ENCODE measurements at places on chromosomes 11 and 22. TPM values are rescaled to one million over a fixed set of nuclear protein-coding genes. Genes with fewer than 3 reads are reported as not detected.
A peak's percentile ranks its signal among the peaks of the same experiment; 100 is the strongest.

- no peak for DNase-seq
Measured at GRCh38 chr11:121437686-121438078, 14.4 kb upstream of the SORL1 start.

DNA sequence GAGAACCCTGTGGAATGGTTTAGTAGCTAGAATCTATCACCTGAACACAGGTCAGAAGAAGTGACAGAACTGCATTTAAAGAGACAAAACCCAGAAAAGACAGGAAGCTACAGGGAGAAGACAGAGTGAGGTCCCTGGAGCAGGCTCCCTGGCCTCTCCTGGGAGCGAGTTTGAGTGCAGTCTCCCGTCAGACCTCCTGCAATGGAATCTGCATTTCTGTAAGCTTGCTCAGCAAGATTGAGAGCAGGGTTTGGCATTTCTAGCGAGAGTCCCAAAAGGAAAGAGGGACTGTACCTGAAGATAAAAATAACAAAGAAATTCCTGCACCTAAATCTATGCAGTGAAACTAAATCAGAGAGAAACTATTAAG, 74.2 kb downstream of the MORC2 start:
- no peak for DNase-seq

DNA sequence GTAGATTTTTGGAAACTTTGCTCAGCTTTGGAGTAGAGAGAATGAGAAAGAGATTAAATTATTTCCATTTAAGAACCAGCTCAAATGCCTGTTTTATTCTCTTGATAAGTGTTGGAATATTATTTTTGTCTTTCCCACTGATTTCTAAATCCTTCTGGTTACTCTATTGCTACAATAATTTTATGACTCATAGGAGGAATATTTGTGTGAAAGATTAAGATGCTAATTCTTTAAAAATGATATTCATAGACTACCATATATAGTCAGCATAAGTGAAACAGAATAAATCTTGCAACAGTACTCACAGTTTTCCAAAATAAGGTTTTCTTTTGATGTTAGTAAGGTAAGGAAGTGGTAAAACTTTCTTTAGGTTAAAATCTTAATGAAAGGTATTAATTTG, 60.9 kb downstream of the YAP1 start:
- DNase-seq = no peak

CAVIN3 gene
- total RNA-seq = 298 TPM

TTC9C gene
- 15.9 TPM for total RNA-seq

DNA sequence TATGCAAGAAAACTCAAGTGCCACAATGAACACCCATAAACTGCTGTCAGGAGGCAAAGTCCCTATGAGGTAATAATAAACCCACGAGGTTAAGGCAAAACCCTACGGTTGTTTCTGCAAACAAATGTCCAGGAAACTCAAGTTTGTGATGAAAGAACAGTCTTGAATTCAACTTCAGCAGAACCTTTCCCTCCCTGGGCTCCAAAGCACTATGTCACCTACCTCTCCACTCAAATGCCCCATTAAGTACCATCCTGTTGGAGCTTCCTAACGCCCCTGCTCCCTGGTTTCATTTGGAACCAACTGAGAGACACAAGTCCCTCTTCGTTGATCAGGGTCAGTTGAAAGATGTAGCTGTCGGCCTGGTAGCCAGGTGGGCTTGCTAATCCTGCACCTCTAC, 2.6 kb upstream of the C11orf91 start:
- DNase-seq = no peak

- peak; percentile 94 for DNase-seq
Measured at GRCh38 chr22:49934891-49935557, 16.6 kb downstream of the CRELD2 start.

DNA sequence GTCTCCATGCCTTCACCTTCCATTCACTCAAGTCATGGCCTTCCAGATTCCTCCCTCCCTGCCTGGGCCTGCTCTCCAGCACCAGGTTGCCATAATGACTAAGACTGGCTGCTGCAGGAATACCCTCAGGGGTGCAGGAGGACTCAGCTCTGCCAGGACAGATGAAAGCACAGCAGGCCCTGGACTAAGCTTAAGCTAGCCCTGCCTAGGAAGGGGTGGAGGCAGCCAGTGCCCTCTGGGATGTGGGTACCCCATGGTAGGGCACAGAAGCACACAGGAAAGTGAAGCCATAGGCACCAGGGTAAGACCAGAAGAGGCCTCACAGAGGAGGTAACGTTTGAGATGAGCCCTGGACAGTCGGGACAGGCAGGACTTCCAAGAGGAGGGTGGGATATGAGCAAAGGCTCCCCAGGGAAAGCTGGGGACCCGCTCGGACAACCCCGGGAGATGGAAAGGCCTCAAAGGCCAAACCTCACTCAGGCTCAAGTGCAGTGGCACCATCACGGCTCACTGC, 3.0 kb upstream of the RIN1 start:
- no peak for DNase-seq

KCNC1 gene
- total RNA-seq = not detected

DNA sequence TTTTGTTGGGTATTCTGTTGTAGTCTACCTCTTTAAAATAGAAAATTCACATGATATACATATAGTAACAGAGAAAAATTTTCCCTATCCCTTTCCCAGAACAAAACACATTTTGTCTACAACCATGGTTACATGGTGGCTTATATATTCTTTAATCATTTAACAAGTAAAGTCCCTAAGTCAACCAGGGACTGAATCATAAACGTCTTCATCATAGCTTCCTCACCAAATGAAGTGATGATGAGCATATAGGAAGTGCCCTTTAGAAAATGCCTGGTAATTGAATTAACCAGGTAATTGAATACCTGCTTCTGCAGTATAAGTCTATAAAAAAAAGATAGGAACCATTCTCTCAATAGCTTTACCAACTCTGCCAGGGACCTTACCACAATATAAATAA, 101.2 kb downstream of the APOL5 start:
- DNase-seq = no peak

GRCh38 chr11:10221342-10221741, 72.7 kb downstream of the SBF2 start:
- no peak for DNase-seq

GRCh38 chr22:36879775-36880174, 19.0 kb downstream of the NCF4 start:
- no peak for DNase-seq

GRCh38 chr22:37636186-37636948, 3.1 kb upstream of the SH3BP1 start:
- no peak for DNase-seq

XBP1 gene
- 176 TPM for total RNA-seq

- DNase-seq = no peak
Measured at GRCh38 chr11:27716835-27717234, 16.6 kb upstream of the BDNF start.

- DNase-seq = no peak
Measured at GRCh38 chr22:23008896-23009295, 61.4 kb upstream of the GNAZ start.

PRG2 gene
- not detected for total RNA-seq

- no peak for DNase-seq
Measured at GRCh38 chr11:72589802-72590761, 84.1 kb downstream of the PDE2A start.

INPP5J gene
- 1.9 TPM for total RNA-seq

DTX4 gene
- 3.3 TPM for total RNA-seq

NUDT8 gene
- 1.9 TPM for total RNA-seq

- DNase-seq = no peak
Measured at GRCh38 chr11:13769188-13769587, 100.7 kb downstream of the FAR1 start.

SLC22A8 gene
- total RNA-seq = not detected

MPZL2 gene
- total RNA-seq = 17.7 TPM

GRCh38 chr11:123193742-123194141, 1.3 kb downstream of the CLMP start:
- DNase-seq = no peak

DNA sequence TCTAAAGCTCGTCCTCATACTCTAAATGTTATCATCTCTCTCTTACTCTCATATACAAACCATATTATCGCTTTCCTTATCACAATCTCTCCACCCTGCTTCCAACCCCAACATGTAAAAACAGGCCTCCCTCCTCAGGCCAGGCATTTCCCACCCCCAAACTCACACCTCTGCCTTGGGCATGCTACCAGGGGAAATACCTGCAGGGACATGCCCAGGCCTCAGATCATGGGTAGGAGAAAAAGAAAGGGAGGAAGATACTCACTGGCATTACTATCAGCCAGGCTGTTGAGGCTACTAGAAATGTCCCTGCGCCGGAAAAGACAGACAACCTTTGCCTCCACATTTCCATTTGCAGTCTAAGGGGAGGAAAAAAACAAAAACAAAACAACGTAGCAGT, 1.8 kb downstream of the MTA2 start:
- DNase-seq = no peak

MB gene
- 3.0 TPM for total RNA-seq

GRCh38 chr11:11884351-11884750, 42.6 kb downstream of the USP47 start:
- DNase-seq = no peak

GRCh38 chr11:7896009-7896785, 34.9 kb downstream of the OR10A6 start:
- no peak for DNase-seq

SIRT3 gene
- total RNA-seq = 15.9 TPM

ALDH3B2 gene
- total RNA-seq = not detected

DNA sequence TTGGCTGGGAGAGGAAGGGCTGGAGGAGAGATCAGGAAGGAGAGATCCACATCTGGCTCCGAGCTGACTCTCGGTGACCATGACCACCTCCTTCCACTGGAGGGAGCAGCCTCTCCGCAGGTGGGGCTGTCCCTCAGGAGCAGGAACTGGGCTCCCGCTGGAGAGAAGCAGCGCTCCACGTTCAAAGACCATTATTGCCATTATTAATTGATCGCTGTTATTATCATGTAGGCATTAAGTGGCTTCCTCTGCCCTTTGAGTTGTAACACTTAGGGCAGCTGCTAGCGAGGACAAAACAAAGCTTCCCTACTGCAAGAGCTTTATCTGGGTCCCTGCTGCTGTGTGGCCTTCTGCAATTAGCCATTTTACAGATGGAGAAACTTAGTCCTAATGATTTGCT, 251.9 kb downstream of the ST3GAL4 start:
- no peak for DNase-seq

LYVE1 gene
- total RNA-seq = 150 TPM

DNA sequence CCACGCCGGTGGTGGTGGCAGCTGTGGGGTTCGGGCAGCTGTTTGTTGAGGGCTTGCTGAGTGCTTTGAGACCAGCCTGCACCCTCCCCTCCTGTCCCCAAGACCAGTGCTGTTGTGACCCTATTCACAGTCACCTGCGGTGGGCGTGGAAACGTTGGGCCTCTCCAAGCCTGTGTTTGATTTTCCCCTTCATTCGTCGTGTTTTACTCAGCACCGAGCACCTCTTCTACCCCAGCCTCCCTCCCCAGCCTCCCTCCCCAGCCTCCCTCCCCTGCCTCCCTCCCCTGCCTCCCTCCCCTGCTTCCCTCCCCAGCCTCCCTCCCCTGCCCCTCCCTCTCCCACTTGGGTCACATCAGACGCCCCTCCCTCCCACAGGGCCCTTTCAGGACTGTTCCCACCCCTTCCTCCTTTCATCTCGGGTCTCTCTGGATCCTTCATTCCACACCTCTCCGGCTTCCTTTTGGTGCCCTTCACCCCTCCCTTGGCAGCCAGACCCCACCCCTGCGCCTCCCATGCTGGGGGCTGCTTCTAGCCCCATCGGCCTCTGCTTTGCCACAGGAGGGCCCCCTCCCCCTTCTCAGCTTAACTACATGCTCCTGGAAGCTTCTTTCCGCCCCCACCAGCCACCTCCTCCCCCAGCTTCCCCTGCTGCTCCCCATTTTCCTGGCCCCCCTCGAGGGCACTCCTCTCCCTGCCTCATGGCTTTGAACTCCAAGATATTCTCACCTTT, 14.8 kb downstream of the FRMD8 start:
- no peak for DNase-seq

DNA sequence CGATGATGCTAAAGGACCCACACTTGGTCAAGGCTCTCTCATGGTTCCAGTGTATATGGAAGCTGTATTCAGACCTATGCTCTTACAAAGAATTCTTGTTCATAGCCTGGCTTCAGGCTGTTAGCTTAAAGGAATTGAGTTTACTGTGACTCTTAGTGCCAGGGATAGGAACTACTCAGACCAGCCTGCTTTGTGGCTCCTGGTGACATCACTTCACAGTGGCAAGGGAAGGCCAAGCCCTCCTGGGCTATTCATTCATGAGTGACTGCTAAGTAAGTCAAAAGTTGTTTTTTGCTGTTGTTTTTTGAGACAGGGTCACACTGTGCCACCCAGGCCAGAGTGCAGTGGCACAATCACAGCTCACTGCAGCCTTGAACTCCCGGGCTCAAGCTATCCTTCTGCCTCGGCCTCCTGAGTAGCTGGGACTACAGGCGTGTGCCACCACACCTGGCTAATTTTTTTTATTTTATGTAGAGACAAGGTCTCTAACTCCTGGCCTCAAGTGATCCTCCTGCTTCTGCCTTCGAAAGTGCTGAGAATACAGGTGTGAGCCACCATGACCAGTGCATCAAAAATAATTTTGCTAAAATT, 9.6 kb downstream of the ART5 start:
- DNase-seq = no peak

GRCh38 chr11:9459667-9460321, 1.0 kb upstream of the ZNF143 start:
- no peak for DNase-seq

DNA sequence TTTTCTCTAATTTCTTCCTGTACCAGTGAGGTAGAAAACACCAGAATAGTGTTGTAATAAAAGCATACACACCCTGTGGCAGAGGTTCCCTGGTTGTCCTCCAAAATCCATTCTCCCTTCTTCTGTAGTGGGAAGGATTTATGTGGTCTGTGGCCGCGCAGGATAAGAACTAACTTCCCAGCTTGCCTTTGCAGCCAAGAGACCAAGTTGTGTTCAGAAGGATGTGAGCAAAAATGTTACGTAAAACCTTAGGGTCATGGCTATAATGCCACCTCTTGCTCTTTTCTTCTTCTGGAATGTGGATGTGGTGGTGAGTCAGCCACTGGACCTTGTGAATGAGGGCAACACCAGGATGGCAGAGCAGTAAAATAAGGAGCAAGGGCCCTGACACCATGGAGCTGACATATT, 28.4 kb downstream of the CCDC90B start:
- DNase-seq = no peak

CATSPERZ gene
- not detected for total RNA-seq

DNA sequence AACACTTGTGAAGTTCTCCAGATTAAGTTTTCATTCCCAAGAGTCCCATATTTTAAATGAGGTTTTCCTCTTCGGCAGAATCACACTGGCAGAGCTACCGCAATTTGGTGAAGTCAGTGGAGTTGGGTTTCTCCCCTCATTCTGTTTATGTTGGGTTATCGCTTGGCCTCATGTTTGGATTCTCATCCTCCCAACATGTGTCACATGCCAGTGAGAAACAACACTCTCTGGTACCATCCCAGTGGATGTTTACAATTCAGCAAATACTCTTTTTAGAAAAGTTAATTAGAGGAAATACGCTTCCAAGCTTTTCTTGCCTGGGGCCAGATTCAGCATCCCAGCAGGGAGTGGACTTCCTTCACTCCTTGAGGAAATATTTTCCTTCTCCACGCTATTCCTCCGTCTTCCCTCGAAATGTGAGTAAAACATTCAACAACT, 2.1 kb downstream of the PAMR1 start:
- no peak for DNase-seq

GRCh38 chr11:68436985-68437926, 23.3 kb upstream of the PPP6R3 start:
- DNase-seq = no peak

Data from esophagus muscularis mucosa (tissue), 4 donors.